ENCODE measurements at places on chromosomes 16 and 17. TPM values are rescaled to one million over a fixed set of nuclear protein-coding genes. Genes with fewer than 3 reads are reported as not detected.

PRAC2 gene
- not detected for total RNA-seq

TMIGD1 gene
- not detected for total RNA-seq

CLEC10A gene
- total RNA-seq = not detected

PLLP gene
- 3.6 TPM for total RNA-seq
